ENCODE measurements at places on chromosomes 7 and 10.

DNA sequence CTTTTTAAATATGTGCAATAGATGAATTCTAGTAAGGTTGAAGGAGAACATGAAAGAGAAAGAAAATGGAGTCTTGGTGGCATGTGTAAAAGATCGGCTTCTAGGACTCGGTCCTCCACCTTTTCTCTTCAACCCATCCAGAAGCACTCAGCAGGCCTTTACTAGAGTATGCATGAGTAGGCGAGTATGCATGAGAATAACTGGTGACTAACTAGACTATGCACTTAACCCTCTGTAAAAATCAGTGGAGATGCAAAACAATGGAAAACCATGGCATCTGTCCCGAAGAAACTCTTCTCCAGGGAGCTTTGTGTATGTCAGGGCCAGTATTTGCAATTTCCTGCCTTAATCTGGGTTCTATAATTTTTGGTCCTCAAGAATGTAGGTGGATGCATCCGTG lies 40.0 kb upstream of the GRB10 start:
- no peak for DNase-seq

DNA sequence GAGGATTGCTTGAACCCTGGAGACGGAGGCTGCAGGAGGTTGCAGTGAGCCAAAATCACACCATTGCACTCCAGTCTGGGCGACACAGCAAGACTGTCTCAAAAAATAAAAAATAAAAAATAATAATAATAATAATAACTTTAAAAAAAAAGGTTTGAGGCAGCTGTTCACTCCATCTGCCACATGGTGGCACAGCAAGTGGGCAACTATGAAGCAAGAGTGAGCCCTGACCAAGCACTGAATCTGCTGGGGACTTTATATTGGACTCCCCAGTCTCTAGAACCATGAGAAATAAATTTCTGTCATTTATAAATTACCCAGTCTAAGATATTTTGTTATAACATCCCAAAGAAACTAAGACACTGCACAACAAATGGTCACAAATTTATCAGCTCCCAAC lies 14.6 kb upstream of the BRI3 start:
- no peak for DNase-seq

- DNase-seq, result no peak
Measured at GRCh38 chr7:128910569-128910945, at the start of gene KCP. Gene KCP (minus strand): TSS chr7:128910709. CDS start chr7:128910676, 33 bp downstream.

- no peak for DNase-seq
Measured at GRCh38 chr10:44723619-44724325, 187.4 kb upstream of the TMEM72 start.

DNA sequence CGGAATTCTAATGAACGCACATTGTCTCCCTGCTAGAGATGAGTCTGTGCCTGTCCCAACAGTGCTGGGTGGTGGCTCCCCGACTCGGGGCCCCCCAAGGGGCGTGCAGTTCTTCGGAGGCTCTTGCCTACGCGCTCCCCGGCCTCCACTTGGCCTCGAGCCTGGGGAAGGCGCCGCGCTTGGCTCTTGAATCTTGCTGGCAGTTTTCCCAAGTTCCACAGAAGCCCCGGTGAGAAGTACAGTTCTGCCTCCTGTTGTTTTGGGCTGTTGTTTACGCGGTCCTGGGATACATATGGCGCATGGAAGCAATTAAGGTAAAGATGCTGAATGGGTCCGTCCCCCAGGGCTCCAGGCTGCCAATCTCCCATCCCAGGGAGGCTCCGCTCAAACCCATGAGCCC lies 32.6 kb upstream of the UNCX start:
- DNase-seq, result no peak

DNA sequence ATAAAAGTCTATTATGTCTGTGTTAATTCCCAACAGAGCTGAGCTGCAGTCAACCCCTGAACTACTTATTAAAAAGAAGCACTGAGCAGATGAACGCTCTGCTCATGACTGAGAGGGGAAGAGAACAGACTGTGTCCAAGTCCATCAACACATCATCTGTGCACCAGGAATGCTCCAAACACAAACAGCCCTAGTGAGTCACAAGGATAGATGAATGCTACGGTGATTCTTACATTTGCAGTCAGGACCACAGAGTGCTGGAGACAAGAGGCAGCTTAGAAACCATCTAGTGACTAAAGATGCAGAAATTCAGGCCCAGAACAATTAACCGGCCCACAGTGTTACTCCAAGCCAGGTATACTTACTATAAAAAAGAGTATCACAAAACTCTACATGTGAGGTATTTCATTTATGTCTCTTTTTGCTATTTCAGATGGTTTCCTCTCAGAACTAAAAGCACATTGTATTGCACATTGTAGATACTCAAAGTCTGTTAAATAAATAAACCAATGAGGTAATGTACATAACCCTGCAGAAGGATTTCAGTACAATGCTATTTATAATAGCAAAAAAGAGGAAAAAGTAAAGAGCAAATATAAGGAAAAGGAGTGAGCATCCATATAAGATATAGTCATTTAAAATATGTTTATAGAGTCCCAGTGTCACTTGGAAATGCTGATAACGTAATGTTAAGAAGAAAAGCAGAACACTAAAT lies 159.2 kb downstream of the KCNMA1 start:
- no peak for DNase-seq

Data from HEK293T (cell line).